ENCODE measurements at places on chromosomes 13 and 19. TPM values are rescaled to one million over a fixed set of nuclear protein-coding genes. Genes with fewer than 3 reads are reported as not detected.

Gene PLK5
- polyA plus RNA-seq = 0.14 TPM

- DNase-seq = no peak
Observed at GRCh38 chr19:46494146-46494940, 1.3 kb downstream of the PNMA8B start.

- DNase-seq = no peak
Observed at GRCh38 chr19:10820173-10820572, 15.8 kb downstream of the TMED1 start.

DNA sequence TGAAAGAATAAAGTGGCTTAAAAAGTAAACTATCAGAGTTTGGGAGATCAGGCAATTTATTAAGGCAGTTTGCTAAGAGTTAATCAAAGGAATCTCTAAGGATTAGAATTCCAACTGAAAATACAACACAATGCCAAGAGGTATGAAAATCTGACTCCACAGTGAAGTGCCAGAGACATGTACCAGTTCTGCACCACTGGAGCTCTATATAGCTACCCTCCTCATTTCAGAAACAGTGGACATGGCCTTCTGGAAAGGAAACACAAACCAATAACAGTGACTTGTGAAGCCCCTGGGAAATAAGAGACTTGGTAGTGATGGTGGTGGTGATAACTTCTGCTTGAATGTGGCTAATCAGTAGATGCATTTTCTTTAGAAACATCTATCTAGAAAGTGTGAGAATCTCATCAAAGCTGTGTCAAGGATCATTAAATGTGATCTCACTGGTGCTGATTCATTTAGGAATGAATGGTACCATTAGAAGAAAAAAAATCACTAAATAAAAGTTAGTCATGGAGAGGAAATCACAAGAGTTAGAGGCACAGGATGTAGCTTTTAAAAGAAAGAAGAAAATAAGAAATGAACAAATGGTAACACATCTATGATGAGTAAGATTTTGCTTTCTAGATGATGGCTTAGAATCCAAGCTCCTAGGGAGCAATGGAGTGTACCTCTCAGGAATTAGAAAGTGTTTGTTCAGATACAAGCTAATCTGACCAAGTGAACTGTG, 20.1 kb upstream of the N4BP2L1 start:
- DNase-seq = no peak

Measured in renal cortex interstitium (tissue), 15 donors.